ENCODE measurements at places on chromosomes 16 and 17. TPM values are rescaled to one million over a fixed set of nuclear protein-coding genes. Genes with fewer than 3 reads are reported as not detected.

DNA sequence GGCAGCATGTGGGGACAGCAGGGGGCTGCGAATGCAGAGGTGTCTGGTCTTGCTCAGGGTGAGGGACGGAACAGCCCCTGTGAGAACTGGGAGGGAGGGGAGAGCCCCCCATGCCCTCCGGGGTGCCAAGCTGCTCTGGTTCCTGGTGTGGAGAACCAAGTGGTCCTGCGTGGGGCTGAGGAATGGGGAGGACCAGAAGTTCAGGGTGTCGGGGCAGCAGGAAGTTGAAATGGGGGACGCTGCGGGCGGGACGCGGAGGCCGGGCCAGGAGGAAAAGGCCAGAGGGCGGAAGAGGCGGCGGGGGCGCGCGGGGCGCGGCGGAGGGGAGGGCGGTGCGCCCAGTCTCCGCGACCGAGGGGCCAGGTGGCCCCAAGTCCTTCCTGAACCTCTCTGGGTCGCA is 3.6 kb downstream of the ALDH3A1 start:
- H3K27ac ChIP-seq = no peak overlapping the region
- peak overlapping the region; percentile 35 for H3K4me3 ChIP-seq
- no peak for DNase-seq
- no peaks in the 10 kb centered on the region for H3K27me3 ChIP-seq
- peaks cover 24% of the 10 kb centered on the region for H3K4me1 ChIP-seq

- H3K27me3 ChIP-seq = no peaks in the 10 kb centered on the region
- peak; percentile 73 for DNase-seq
- H3K4me3 ChIP-seq = peak overlapping the region; percentile 79
These were observed 577 bp downstream of the TTC19 start for GRCh38 chr17:15999974-16000827.

DNA sequence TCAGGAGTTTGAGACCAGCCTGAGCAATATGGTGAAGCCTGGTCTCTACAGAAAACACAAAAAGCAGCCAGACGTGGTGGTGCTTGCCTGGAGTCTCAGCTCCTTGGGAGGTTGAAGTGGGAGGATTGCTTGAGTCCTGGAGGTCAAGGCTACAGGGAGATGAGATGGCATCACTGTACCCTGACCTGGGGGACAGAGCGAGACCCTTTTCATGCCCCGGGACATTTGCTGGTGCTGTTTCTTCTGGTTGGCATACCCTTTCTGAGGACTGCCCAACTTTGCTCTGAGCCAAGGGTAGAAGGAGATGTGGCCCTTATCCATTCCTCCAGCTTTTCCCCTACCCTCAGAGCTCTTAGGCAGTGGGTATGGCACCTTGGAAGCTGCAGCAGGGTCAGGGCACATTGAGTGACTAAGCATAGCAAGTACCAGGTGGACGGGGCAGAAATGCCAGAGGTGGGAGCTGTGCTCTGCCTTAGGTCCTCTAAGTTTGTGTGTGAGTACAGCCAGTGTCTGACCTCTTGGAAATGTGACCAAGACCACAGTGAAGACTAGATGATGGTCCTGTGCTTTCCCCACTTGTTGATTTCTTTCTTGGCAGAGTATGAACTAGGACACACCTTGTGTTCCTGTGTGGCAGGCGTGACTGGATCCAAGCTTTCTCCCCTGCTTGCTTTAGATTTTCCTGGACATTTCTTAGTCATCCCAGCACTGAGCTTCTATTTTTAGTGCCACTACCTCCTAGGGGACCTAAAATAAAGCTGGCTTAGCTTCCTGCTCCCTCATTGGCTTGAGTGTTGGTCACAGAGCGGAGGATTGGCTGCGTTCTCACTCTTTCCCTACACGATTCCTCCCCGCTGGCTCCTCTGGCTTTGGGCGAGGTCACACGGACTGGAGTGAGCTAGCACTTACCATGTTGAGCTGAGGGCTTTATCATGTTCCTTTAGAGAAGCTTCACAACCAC is 9.9 kb upstream of the EDC4 start:
- H3K4me3 ChIP-seq = no peak overlapping the region
- DNase-seq = no peak
- no peaks in the 10 kb centered on the region for H3K27me3 ChIP-seq
- peaks cover 36% of the 10 kb centered on the region for H3K36me3 ChIP-seq
- H3K4me1 ChIP-seq = peaks cover 5% of the 10 kb centered on the region

CMTM2 gene
- 1.7 TPM for total RNA-seq

ZNF750 gene
- total RNA-seq = not detected

NPIPB9 gene
- 3.4 TPM for total RNA-seq

GRCh38 chr16:29747947-29748759 is 2.4 kb upstream of the C16orf54 start:
- no peaks in the 10 kb centered on the region for H3K27me3 ChIP-seq
- DNase-seq = no peak
- peaks cover 2% of the 10 kb centered on the region for H3K36me3 ChIP-seq
- no peak overlapping the region for H3K27ac ChIP-seq

GRCh38 chr17:43533699-43534098 is 12.4 kb downstream of the ETV4 start:
- H3K4me1 ChIP-seq = peaks cover 18% of the 10 kb centered on the region
- H3K36me3 ChIP-seq = peaks cover 22% of the 10 kb centered on the region
- DNase-seq = no peak
- no peak overlapping the region for H3K4me3 ChIP-seq

DNA sequence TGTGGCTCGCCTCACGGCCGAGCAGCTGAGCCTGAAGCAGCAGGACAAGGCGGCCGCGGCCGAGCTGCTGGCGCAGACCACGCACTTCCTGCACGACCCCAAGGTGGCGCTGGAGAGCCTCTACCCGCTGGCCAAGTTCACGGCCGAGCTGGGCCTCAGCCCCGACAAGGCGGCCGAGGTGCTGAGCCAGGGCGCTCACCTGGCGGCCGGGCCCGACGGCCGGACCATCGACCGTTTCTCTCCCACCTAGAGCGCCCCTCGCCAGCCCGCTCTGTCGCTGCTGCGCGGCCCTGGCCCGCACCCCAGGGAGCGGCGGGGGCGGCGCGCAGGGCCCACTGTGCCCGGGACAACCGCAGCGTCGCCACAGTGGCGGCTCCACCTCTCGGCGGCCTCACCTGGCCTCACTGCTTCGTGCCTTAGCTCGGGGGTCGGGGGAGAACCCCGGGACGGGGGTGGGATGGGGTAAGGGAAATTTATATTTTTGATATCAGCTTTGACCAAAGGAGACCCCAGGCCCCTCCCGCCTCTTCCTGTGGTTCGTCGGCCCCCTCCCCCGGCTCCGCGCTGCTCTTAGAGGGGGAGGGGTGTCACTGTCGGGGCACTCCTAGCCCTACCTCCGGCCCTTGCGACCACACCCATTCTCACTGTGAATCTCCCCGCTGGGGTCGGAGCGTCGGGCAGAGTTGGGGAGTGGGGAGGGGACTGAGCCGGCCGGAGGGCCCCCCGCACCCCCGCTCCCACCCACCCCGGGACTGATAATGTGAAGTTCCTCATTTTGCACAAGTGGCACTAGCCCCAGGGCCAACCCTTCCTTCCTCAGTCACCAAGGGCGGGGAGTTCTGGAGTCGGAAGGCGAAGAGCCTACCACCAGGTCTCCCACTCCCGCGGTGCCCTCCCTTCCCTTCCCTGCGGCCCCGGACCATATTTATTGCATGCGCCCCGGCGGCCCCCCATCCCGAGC is 4.0 kb downstream of the HIC1 start:
- peaks cover 63% of the 10 kb centered on the region for H3K27me3 ChIP-seq
- H3K36me3 ChIP-seq = peaks cover 52% of the 10 kb centered on the region
- H3K4me3 ChIP-seq = peak overlapping the region; percentile 20
- DNase-seq = no peak

CTRL gene
- 1.4 TPM for total RNA-seq

DNA sequence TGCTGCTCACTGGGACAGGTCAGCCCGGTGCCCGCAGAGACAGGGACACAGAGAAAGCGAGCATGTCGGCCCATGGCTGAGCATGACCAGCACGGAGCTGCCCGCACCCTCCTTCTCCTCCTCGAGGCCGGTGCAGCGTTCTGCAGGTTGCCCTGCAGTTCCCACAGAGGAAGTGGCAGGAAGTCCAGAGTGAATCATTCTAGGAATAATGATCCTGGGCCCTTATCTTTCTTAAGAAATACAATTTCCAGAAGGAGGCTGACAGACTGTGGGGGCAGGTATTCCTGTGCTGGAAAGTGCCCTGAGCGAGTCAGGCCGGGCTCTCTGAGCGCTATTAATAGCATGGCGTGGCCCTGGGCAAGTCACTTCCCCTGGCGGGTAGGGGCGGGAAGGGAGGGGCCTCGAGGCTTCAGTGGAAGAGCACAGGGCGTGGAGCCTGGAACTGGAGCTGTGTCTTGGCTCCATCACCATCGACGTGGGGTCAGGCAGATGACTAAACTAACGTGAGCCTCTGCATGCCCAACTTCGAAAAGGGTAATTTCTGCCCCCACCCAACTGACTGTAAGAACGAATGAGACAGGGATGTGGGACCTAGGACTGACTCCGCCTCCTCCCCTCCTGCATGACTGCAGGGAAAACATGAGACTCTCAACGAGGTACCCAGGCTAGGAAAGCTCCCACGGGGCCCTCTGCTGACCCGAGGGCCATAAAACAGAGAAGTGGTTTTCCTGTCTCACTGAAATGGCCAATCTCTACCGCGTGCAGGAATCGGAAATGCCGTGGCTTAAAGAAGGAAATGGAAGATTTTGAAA is 9.8 kb downstream of the TMEM204 start:
- peaks cover 47% of the 10 kb centered on the region for H3K4me1 ChIP-seq
- peaks cover 73% of the 10 kb centered on the region for H3K36me3 ChIP-seq
- no peak overlapping the region for H3K4me3 ChIP-seq
- H3K27ac ChIP-seq = peak overlapping the region; percentile 25

DNA sequence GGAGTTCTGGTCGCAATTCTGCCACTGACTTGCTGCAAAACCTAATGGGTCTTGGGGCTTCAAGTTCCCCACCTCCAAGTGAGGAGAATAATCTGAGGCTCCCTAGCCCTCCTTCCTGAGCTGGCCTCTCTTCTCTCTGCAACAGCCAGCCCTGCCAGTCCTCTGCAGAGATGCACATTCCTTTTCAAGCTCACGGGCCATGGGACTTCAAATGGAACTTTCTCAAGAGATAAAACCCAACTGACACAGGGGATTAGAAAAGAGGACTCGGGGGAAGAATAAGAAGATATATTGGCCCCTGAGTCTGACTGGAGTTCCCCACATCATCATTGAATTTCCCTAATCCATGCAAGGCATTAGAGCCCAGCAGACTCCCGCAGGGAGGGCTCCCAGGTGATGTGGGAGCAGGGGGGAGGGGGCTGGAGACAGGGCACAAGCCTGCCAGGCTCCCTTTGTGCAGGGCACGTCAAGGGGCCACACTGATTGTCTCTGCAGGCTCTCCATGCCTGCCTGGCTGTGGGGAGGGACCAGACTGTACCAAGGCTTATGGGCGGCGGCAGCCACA is 131.0 kb downstream of the CCDC144A start:
- DNase-seq = no peak
- peaks cover 5% of the 10 kb centered on the region for H3K4me1 ChIP-seq
- H3K4me3 ChIP-seq = no peak overlapping the region
- no peaks in the 10 kb centered on the region for H3K36me3 ChIP-seq
- no peak overlapping the region for H3K27ac ChIP-seq

DNA sequence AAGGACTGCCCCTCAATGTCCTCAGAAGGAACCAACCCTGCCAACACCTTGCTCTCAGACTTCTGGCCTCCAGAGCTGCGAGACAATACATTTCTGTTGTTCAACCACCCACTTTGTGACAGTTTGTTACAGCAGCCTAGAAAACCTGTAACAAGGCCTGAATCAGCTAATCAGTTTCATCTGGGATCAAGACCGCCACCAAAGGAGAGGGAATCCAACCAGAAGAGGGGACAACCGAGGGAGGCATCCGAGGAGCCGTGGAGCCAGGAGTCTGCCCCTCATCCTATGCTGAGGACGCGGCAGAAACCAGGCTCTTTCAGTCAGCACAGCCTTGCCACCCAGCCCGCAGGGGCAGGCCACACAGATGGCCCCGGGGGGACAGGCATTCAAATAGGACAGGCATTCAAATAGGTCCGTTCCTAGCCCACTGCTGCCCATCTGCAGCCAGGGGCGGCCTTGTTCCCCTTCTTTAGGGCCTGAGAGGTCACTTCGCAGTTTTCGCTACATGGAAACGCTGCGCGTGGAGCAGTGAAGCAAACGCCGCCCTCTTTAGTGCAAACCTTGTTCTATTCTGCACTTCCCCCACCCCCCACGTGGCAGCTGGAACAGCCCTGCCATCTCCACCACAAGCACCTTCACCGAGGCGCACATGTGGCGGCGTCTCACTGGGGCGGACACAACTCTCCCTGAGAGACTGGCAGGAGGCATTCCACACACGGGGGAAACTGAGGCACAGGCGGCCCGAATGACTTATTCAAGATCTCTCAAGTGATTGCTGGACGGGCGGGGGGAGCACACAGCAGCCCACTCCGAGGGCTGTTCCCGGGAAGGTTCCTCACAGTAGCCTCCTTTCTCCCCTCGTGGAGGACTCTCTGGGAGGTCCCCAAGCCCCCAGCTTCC is 26.7 kb downstream of the FA2H start:
- H3K4me3 ChIP-seq = no peak overlapping the region
- no peaks in the 10 kb centered on the region for H3K27me3 ChIP-seq
- no peaks in the 10 kb centered on the region for H3K36me3 ChIP-seq
- DNase-seq = no peak
- H3K27ac ChIP-seq = peak overlapping the region; percentile 89
- H3K4me1 ChIP-seq = peaks cover 37% of the 10 kb centered on the region

GRCh38 chr16:13935408-13935807 is 15.5 kb downstream of the ERCC4 start:
- no peaks in the 10 kb centered on the region for H3K4me1 ChIP-seq
- no peak overlapping the region for H3K27ac ChIP-seq
- no peaks in the 10 kb centered on the region for H3K27me3 ChIP-seq
- peaks cover 18% of the 10 kb centered on the region for H3K36me3 ChIP-seq
- H3K4me3 ChIP-seq = no peak overlapping the region

GRCh38 chr16:83137326-83137781 is 510.6 kb downstream of the CDH13 start:
- H3K4me1 ChIP-seq = peaks cover 7% of the 10 kb centered on the region
- peak; percentile 77 for DNase-seq
- no peak overlapping the region for H3K27ac ChIP-seq

SPNS3 gene
- total RNA-seq = 0.83 TPM

DNA sequence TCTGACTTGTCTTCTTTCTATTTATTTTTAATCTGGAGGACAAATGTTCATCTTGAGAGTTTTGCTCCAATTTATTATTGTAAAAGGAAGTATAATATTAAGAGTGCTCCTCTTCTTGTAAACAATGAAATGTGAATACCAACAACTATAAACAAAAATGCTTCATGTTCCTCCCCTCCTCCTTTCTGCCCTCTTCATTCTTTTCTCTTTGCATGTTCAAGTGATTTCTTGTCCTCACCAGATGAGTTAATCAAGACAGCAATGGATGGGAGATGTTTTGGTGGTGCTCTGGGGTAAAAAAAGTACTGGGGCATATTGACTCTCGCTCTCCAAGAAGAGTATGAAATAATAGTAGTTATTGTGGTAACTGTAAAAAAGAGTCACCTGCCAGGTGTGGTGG is 24.3 kb downstream of the ITGB3 start:
- H3K27ac ChIP-seq = no peak overlapping the region
- no peaks in the 10 kb centered on the region for H3K27me3 ChIP-seq
- H3K36me3 ChIP-seq = no peaks in the 10 kb centered on the region
- peaks cover 20% of the 10 kb centered on the region for H3K4me1 ChIP-seq
- no peak overlapping the region for H3K4me3 ChIP-seq

GRCh38 chr16:20901436-20902112 is 1.0 kb downstream of the LYRM1 start:
- no peaks in the 10 kb centered on the region for H3K36me3 ChIP-seq
- peak overlapping the region; percentile 96 for H3K27ac ChIP-seq
- peak overlapping the region; percentile 81 for H3K4me3 ChIP-seq
- H3K4me1 ChIP-seq = peaks cover 12% of the 10 kb centered on the region
- DNase-seq = no peak

- no peaks in the 10 kb centered on the region for H3K27me3 ChIP-seq
- H3K4me1 ChIP-seq = peaks cover 24% of the 10 kb centered on the region
- DNase-seq = no peak
- H3K27ac ChIP-seq = peak overlapping the region; percentile 29
- no peak overlapping the region for H3K4me3 ChIP-seq
- peaks cover 31% of the 10 kb centered on the region for H3K36me3 ChIP-seq
These were observed 25.8 kb upstream of the CLEC18A start for GRCh38 chr16:69925311-69925710.

MT4 gene
- total RNA-seq = not detected
